Nephron progenitor cell (in vitro differentiated cells): ENCODE measurements at places on chromosomes 12 and 14.

GRCh38 chr14:68137704-68138619, 318.4 kb downstream of the RAD51B start:
- DNase-seq = peak; percentile 64

DNA sequence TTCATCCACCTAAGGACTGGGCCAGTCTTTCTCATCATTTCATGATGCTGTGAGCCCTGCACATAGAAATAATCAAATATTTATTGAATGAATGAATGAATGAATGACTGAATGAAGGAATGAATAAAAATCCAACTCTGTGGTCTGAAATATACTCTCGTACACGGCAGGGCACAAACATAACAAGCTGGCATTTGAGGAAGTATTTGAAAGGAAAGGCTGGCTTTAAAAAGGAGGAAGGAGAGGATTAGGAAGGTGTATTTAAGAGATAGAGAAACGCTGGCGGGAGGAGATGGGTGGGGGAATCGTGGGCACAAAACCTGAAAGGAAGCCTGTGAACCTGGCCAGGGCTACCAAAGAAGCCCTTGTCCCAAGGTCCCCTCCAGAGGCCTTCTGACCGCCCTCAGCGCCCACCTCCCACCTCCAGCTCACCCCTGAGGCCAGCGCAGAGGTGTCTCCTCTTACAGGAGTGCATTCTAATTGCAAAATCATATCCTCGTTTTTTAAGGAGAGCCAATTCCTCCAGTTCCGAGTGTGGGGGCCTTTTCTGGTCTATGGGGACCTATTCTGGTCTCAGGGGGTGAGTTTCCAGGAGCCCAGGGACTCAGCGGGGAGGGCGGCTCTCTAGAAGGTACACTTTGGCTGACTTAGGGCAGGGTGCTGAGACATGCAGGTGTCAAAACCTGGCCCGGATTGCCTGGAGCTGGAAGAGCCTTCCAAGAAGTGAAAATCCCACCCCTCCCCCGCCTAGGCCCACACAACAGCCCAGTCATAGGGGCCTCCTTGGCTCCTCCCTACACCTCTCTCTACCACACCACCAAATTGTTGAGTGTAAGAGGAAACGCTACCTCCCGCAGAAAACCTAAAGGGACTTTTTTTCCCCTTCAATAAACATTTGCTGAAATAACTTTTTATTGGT, 8.7 kb upstream of the JDP2 start:
- peak; percentile 68 for DNase-seq

GRCh38 chr14:24378327-24378726, 10.3 kb downstream of the NFATC4 start:
- DNase-seq = no peak

GRCh38 chr14:20498622-20499021, 6.7 kb upstream of the RNASE10 start:
- no peak for DNase-seq

GRCh38 chr12:47367912-47368537, 288.3 kb upstream of the AMIGO2 start:
- no peak for DNase-seq

DNA sequence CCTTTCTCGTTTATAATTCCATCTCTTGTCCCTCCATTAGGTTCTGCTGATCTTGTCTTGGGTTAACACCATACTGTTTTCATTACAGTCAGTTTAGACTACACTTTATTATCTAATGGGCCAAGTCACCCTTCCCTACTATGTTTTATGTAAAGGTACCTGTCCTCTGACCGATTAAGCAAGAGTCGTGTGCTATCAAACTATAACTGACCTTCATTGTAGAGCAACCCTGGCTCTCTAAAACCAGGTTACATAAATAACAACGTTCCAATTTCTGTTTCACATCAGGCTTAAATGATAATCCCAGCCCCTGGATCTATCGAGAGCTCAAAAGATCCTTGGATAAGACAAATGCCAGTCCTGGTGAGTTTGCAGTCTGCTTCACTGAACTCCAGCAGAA, 16.7 kb downstream of the OAS2 start:
- DNase-seq = no peak

DNA sequence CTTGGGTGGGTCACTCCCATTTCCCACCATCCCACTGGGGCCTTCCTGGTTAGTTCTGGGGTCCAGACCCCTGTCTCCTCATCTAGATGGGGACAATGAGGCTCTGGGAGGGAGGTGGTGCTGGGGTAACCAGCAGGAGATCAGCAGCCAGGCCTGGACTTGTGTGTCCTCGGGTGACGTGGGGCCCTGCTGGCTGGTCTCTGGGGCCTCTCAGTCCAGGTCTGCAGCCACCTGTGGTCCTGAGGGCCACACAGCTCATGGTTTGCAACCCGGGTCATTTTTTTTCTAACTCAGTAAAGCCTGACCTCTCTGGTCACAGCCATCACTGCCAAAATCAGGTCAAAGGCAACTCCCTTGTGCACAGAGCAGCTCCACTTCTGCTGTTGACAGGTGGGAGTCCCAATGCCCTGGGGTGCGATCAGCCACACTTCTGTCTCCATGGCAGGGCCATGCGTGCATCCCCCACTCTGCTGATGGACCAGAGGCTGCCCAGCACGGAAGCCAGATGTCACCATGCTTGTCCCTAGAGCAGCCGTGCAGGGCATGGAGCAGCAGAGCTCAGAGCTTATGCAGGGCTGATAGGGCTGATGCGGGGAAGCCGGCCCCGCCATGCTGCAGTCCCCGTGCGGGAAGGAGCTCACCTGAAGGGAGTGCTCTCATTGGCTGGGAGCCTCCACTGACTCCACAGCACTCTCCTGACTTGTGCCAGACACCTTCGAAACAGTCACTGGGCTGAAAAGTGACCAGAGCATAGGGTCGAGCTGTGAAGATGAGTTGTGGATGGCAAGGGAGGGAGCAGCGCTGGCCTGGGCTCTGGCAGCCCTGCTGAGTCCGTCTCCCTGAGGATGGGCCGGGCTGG, 250.9 kb downstream of the ADGRD1 start:
- DNase-seq = no peak

DNA sequence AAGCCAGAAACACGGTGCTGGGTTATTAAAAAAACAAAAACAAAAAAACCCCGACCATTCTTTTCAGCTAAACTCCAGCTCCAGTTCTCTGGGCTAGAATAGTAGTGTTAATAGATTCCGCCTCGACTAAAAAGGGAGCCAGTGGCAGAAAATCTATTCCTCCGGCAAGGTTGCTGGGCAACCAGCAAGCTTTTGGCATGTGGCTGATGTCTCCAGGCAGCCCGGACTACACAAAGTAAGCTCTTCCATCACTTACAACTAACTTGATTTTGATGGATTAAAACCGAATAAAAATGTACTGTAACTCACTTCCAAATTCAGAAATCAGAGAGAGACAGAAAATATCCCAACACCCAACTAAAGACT, 126.4 kb upstream of the FOXN3 start:
- no peak for DNase-seq

DNA sequence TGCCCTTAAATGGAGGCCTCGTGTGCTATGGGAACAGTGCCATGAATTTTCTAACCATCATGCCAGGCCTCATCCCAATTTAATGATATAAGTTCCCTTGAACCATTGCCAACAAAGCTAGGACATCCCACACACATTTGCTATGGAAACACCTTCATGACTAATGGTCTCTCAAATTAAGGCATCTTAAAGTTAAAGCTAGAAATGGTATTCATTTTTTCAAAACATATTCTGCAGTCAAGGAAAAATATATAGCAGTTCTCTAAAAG, 117.3 kb downstream of the BTG1 start:
- DNase-seq = no peak

- no peak for DNase-seq
Measured at GRCh38 chr14:21038441-21039422, 3.4 kb upstream of the RNASE7 start.

- no peak for DNase-seq
Measured at GRCh38 chr12:38053655-38054464, 262.7 kb upstream of the ALG10B start.

GRCh38 chr12:2263901-2264300, 211.1 kb downstream of the CACNA1C start:
- no peak for DNase-seq
